Activated gamma-delta T cell treated with Interleukin-2 at 50 U/mL for 16 hours (primary cell): ENCODE measurements at places on chromosomes 12 and 14.

DNA sequence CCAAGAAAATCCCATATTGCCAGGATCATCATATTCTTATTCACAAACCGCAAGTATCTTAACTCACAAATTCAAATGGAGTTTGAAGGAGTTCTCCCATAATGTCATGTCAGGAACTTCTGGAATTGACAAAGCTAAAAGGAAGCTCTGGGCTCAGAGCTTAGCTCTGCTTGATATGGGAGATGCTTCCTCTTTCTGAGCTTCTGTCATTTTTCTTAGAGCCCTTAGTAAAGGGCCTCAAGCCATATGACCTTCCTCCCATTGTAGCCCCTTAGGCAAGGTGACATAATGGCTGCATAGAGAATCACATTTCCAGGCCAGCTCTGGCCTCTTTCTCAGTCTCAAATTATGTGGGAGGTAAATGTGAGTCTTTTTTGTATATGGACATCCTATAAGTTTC is 40.9 kb downstream of the SLC4A8 start:
- no peak for DNase-seq

DNA sequence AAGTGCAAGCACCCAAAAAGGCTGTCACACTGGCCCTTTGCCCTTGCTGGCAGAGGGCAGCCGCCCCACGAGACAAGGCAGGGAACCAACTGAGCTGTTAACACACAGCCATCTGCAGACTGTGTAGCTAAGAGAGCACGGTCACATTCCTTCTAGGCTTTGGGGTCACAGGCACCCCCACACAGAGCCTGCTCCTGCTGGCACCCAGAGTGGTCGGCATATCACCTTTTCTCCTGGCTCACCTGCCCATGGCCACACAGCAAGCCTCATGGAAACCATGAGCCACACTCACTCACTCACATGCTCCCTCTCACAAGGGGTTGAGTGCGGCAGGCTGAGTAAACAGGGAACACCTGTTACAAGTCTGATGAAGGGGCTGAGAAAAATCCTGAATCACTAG is 214.5 kb downstream of the PCNX1 start:
- DNase-seq, result no peak

GRCh38 chr14:66351310-66351709 is 134.9 kb upstream of the CCDC196 start:
- no peak for DNase-seq

DNA sequence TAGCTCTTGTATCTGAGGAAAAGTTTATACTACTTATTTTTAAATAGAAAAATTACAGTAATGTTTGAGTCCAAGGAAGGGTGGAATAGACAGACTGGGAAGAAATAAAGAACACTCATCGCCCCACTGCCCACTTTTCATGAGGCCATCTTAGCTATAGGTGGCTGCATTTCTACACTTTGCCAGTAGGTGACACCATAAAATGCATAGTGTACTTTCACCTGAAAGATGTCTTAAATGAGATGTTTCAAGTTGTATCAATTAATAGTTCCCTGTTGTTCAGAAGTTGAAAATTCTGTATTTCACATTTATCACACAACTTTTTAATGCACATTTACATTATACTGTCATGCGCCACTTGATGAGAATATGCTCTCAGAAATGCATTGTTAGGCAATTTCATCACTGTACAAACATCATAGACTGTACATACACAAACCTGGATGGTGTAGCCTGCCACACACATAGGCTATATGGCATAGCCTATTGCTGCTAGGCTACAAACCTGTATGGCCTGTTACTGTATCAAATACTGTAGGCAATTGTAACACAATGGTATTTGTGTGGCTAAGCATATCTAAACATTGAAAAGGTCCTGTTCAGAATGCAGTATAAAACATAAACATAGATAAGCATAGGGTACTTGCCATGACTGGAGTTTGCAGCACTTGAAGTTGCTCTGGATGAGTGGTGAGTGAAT is 27.6 kb downstream of the PMCH start:
- no peak for DNase-seq
